ENCODE measurements at places on chromosomes 2 and 18.

GRCh38 chr2:240021488-240022104 is 3.5 kb downstream of the NDUFA10 start:
- peak; percentile 85 for DNase-seq

DNA sequence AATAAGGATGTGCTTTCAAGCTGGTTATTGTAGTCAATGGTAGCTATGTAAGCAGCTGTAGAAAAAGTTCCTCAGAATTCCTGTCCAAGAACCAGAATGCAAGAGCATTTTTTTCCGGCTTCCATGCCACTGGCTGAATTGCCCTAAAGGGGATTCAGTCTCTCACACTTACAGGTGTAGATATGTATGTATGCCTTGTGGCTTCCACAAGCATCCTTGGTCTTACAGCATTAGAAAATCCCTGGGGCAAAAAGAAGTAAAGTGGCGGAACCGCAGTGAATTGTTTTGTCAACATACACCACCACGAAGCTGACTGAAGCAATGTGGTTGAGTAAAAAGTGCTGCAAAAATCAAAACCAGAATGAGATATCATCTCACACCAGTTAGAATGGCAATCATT is 54.6 kb downstream of the FANCL start:
- DNase-seq: no peak

GRCh38 chr18:24515721-24516120 is 55.3 kb downstream of the HRH4 start:
- DNase-seq: no peak

DNA sequence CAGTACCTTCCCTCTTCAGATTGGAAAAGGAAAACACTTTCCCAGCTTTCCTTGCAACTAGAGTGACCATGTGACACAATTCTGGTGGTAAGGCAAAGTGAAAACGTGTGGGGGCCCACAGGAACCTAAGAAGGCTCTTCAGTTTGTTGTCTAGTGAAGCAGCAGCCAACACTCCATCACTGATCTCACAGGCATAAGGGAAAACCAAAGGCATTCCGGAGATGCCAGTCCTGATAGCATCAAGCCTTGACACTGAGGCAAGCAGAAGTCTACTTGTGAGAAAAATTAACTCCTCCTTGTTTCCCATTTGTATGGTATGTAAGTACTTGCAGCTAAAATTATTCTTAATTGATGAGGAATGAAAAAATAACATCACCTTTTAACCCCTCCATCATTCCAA is 88.3 kb downstream of the ETAA1 start:
- no peak for DNase-seq

DNA sequence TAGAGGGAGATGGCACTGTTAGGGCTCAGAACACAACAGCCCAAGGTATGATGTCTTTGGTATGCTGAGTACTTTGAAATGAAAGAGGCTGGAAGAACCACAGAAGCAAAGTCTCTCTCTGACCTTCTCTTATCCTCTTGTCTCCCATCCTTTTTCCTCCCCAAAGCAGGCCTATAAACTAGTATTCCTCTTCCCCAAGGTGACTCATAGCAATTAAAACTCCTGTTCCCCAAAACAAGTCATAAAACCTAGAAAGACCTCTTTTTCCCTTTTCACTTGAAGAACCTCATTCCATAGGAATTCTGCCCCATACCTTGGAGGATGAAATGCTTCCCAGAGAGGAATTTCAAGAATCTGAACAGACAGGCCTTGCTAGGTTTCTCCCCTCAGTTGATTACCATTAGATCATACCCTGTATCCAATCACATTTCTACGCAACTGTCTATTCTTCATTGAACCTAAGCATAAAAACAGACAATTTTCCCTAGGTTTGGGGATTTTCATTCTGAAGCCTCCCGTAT is 25.7 kb downstream of the MDH1 start:
- no peak for DNase-seq

- no peak for DNase-seq
These were observed 73.4 kb downstream of the PLEKHM3 start for GRCh38 chr2:207951734-207952470.

DNA sequence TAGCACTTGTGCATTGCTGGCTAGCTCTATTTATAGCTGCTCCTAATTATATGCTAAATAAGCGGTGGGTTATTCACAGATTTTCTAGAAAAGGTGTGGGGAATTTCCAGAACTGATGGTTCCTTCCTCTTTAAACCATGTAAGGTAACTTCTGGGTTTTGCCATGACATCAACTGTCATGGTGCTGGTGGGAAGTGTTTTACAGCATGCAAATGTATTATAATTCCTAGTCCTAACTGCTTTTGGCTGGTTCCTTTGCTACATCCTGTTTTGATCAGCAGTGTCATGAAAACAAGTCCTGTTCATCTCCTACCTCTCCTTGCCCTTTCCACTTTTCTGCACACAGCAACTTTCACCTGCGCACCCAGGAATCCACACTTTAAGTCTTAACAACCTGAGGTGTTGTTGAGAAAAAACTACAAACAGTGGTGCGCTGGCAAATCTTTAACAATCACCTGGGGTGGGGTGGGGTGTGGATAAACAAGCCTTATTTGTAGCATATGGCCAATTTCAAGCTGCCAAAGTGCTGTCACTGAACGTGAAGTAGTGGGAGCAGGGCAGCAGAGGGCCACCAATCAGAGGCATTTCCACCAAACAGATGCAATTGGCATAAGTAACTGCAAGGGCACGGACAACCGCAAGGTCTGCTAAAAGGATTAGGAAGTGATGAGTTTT is 33.4 kb upstream of the SKOR2 start:
- no peak for DNase-seq

DNA sequence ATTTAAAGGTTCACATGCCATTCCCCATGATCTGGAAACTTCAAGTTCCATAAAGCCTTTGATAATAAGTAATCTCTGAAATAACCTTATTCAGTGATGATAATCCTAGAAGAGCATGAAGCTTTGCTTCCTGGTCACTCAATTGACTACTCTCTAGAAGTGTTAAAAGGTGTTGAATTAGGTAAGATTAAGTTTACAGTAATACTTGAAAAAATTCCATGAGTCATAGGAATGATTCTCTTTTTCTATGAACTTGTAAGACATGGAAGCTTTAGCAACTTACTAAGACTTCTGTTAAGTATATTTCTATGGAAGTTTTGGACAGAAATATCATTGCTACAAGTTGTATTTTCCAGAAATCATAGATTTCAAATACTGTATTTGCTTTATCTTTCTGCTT is 100.6 kb downstream of the MYO1B start:
- no peak for DNase-seq

DNA sequence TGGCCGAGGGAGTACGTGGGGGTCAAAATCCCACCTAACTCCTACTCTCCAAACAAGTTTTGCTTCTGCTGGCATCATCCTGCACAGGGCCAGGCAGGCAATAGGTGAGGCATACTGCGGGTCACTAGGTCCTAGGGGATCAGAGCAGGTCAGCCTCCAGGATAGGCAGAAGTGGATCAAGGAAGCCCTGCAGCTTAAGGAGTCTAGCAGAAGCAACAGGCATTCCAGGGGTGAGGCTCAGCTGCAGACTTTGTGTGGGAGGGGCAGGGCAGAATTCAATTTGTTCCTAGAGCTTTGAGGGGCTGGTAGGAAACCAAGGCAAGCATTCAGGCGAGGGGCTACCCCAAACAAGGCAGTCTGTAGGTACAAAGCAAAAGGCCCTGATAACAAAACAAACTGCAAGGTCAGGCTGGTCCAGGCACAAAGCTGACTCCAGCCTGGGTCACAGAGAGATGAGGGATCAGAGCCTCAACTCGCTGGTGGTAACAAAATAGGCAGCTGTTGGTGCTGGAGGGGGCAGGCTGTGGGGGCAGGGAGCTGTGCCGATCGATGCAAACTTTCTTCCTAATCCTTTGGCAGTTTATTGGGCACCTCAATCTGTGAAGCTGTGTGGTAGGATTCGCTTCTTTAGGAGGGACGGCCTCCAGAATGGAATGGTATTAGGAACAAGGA is 101.4 kb upstream of the STPG4 start:
- no peak for DNase-seq

GRCh38 chr2:60873381-60873780 is 8.0 kb upstream of the REL start:
- no peak for DNase-seq

DNA sequence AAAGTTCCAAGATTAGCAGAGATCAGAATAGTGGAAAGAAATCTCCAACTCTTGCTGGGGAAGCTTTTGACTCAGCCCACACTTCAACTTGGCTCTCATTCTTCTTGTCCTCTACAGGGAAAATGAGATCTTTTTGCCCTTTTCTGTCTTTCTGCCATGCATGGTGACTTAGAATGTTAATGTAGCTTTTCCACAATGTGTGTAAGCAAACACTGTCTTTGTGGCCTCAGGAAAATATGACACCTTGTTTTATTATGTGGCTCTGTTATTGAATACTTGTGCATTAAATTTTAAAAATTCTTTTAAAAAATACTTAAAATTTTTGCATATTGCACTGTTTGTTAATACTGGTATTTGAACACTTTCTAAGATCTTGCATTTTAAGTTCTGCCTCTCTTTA is 65.4 kb upstream of the WDR75 start:
- no peak for DNase-seq

- no peak for DNase-seq
These were observed 253.4 kb downstream of the PIEZO2 start for GRCh38 chr18:10895976-10896375.

- DNase-seq: no peak
These were observed 36.4 kb downstream of the ALPK2 start for GRCh38 chr18:58592223-58593214.

DNA sequence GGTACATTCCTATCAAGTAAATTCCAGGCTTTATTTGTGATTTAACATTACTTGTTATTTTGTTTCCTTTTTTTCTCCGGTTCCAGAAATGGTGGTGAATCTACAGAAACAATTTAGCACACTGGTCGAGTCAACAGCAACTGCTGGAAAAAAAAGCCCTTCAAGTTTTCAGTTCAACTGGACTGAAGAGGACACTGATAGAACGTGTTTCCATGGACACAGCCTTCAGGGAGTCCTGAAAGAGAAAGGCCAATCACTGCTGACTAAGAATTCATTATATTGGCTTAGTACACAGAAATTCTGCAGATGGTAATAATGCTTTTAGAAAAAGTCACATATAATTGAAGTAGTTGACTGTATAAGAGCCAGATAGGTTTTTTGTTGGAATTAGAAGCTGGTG is 32.0 kb upstream of the GRHL1 start:
- no peak for DNase-seq

GRCh38 chr2:1512321-1513289 is 99.3 kb downstream of the TPO start:
- no peak for DNase-seq

DNA sequence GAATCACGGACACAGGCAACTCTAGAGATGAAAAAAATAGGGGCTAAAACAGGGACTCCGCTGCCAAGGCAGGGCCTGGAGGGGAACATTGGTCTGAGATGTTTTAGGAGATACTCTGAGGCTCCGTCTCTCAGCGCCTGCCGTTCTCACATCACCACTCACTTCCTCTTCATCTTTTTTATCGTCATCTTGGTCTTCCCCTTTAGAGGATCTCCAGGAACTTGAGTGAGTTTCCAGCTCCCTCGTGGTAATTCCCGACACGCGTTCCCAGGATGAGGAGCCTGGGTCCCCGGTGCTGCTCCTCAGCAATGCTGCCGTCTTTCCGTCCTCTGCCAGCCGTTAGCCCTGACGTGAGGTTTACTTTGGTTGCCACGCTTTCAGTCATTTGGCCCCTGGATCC is 16.1 kb downstream of the MLPH start:
- DNase-seq: no peak

DNA sequence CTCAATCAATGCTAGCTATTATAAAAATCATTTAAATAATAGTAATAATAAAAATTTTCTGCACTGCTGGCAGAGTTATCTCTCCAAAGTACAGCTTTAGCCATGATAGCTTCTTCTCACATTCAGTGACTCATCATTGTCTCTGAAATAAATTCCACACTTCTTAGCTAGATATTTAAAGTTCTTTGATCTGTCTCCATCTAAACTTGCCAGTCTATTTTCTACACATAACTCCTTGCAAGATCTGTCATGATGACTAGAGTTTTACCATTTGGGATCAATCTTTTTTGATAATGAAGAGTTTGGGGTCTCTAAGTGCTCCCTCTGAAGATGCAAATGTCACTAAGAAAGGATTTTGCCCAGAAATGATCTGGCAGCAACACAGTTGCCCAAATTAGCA is 155.4 kb upstream of the LHCGR start:
- DNase-seq: no peak

GRCh38 chr18:43236921-43237320 is 40.4 kb downstream of the SYT4 start:
- DNase-seq: no peak

- DNase-seq: no peak
These were observed 111.7 kb downstream of the WDSUB1 start for GRCh38 chr2:159174759-159175158.

- DNase-seq: no peak
These were observed 164.5 kb downstream of the XIRP2 start for GRCh38 chr2:167052825-167053224.

DNA sequence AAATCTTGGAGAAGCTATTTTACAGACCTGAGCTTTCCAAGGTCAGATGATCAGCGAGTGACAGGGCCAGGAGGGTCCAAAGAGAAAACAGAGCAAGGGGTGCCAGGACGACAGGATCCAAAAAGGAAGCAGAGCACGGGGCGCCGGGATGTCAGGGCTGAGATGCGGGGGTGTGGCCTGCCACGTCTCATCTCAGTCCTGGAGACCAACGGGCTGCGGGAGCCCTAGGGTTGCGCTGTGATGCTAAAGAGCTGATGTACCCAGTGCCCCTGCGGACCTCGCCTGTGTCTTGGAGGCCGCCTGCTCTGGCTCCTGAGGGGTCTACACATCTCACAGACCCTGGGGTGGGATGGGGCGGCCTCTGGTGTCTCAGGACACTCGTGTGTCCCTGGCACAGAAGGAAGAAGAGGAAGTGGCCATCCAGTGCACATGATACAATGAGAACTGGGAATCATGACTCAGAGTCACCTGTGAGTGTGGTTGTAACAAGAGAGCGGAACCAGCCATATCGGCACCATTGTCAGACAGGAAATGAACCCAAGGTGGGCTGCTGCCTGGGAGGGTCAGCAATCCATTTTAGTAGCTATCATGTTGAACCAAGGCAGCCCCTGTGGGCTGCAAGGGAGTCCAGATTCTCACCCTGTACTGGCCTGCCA is 97.8 kb downstream of the MYT1L start:
- no peak for DNase-seq

GRCh38 chr2:21010813-21011439 is 32.9 kb downstream of the APOB start:
- no peak for DNase-seq

GRCh38 chr2:193469251-193469650 is 1274.5 kb upstream of the TMEFF2 start:
- DNase-seq: no peak

DNA sequence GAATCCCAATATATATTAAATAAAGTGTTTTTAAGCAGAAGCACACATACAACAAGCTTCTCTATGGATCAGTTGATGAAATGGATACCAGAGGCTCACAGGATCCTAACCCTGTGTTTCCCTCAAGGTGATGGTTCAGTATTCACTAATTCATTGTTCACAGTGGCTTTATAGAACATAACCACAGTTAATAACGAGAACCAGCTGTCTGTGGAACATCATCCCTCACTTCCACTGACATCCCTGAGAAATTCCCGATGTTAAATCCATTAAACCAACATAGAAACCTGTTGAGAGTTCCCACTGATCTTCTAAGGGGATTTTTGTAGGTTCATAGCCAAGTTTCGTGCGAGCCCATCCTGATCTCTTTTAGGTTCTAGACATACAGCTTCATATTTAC is 29.0 kb downstream of the CCDC195 start:
- no peak for DNase-seq
